ENCODE measurements at places on chromosomes 5 and 9.
A peak's percentile ranks its signal among the peaks of the same experiment; 100 is the strongest.

DNA sequence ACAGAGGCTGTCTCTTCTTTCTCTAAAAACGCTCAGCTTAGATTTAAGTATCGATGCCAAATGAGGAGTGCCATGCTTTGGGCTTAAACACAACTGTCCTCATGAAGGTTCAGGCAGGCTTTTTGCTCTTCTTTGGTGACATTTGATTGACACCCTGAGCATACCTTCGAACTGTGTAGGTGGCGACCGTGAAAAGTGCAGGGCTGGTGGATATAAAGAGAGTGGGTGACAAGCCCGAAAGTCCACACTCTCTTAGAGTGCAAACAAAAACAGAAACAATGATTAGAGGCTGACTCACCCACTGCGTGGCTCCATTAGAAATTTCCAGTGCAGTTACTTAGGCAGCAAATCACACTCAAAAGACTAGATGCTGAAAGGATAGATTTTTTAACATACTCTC is 141.7 kb downstream of the SYK start:
- ATAC-seq, result peak; percentile 28

GRCh38 chr5:108989761-108990392 is 242.2 kb downstream of the FER start:
- ATAC-seq, result no peak

DNA sequence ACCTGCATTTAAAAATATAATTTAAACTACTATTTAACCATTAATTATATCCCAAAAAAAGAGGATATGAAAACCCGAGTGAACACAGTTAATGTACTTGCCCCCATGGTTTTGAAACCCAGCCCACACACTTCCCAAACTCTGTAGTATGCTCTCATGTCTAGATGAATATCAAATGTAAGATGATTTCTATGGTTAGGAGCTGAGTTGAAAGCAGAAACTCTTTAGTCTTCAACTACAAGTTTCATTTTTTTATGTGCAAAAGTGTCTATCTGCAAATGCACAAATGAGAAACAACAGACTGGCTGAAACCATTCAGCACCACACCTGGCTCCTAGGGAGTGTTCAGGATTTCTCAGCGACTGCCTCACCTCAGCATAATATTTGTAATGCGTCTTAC is 183.3 kb downstream of the SEMA5A start:
- ATAC-seq, result no peak

- no peak for ATAC-seq
Measured at GRCh38 chr5:169354921-169355320, 54.0 kb upstream of the SLIT3 start.

DNA sequence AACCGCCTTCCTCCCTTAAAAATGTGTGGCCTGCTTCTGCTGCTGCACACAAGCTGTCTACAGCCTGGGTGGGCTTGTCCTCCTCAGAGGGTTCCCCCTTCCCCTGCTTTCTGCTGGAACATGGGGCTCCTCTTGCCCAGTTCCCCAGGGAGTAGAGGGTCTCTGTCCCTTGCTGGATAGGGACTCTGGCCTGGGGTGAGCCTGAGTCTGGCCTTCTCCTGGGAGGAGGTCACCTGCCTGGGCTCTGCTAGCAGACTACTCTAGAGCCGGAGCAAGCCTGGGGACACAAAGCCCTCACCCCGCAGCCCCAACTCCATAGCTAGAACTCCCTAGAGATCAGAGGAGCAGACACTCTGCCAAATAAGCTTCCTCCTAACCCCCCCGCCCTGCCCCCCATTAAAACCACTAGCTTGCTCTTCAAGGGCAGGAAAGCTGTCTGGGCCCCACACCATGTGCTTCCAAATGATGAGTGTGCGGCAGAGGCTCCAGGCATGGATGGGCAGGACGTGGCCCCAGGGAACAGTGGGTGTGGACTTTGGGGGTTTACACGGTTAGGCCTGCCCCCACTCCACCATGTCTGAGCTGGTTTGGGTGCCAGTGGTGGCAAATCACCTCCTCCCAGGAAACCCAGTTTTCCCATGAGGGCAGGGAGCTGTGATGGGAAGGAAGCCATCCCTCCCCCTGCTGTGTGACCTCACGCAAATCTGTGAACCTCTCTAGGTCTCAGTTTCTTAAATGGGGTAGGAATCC is 10.0 kb downstream of the TCF7 start:
- peak; percentile 42 for ATAC-seq

DNA sequence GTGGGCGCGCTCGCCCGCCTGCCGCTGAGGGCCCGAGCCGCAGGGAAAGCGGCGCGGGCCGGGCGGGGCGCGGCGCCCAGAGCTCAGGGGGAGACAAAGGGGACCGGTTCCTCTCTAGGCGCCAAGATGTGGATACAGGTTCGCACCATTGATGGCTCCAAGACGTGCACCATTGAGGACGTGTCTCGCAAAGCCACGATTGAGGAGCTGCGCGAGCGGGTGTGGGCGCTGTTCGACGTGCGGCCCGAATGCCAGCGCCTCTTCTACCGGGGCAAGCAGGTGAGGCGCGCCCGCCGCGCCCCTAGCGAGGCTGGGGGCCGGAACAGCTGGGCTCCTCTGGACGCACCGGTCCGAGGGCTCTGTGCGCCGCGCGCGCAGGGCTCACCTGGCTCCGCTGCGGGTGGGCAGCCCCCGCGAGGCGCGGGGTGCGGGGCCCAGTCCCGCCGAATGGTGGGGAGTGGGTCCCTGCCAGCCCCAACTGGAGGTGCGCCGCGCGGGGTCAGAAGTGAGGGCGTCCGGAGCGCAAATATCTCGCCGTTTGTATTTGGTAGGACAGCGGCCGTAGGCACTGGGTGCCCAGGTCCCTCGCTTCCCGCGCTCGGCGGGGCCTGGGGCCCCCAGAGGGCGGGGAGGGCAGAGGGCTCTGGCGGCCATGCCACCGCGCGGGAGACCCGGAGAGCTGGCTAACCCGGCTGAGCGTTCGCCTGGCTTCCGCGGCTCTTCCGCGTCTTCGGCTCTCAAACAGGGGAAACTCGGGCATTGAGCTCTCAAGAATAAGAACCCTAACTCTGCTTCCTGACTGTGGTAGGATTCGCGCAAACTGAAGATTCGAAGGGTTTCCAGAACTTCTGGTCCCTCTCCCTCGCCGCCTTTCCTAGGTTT is 607 bp downstream of the UHRF2 start:
- peak; percentile 26 for ATAC-seq

GRCh38 chr9:111937301-111937700 is 40.7 kb downstream of the UGCG start:
- no peak for ATAC-seq

DNA sequence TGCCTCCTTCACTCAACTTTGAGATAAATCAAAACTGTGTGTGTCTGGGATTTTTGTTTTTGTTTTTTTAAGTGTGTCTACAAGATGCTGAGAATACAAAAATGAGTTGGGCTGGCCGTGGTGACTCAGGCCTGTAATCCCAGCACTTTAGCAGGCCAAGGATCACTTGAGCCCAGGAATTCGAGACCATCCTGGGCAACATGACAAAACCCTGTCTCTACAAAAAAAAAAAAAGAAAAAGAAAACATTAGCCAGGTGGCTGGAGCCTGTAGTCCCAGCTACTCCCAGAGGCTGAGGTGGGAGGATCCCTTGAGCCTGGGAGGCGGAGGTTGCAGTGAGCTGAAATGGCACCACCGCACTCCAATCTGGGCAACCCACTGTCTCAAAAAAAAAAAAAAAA is 21.0 kb downstream of the HNRNPK start:
- ATAC-seq, result no peak

DNA sequence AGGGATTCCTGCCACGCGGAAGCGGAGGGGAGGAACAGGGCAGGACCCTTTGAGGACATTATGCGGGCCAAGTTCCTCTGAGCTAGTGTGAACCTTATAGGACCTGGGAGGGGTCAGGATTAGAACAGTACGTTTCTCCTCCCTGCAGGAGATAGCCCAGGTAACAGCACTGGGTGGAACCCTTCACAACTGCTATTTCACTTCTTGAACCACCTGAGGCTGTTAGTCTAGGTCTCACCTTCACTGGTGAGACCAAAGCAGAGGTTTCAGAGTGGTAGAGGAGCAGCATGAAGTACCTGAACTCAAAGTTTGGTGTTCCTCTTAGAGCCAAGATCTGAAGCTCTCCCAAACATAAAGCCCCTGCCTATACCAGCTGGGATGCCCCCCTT is 832 bp downstream of the EIF4EBP3 start:
- no peak for ATAC-seq

DNA sequence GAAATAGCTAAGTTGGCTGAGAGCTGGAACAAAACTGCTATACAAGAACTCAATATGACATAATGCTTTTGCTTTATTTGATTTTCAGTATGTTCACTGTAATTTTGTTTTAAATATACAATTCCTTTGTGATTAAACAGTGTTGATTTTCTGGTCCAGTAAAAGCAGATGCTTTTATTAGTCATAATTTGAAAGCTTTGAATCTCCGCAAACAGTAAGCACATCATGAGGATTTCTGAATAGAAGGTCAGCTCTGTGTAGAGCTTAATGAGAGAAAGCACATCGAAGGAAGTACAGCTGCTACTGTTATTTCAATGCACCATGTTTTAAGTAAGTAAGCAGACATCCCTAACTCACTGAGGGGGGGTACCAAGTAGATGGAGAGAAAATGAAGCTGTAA is 701.3 kb upstream of the ACO1 start:
- ATAC-seq, result no peak

DNA sequence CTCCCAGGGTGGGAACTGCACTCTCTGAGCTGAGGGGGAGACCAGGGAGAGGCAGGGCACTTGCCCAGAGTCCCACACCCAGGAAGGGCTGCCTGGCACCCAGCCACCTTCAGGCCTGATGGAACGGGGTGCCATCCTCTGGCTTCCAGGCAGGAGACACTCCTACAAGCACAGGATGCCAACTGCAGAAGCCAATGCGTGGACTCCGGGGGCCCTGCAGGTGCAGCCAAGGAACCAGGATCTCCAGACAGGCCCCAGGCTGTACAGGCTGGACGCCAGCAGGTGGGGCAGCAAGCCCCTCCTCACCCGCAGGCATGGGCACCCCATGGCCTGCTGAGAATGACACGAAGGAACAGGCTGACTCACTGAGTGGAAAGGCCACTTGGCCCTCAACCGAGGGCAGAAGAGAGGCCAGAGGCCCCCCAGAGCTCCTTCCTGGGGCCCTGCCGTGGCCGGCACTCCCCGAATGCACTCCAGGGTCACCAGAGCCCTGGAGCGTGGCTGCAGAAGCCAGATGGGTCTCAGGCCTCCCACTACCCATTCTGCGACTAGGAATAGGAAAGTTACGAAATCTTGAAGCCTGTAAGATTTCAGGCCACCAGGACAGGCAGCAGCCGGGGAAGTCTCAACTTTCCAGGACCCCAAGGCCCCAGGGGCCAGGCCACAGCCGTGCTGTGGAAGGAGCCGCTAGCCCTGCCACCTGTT is 15.7 kb downstream of the NACC2 start:
- ATAC-seq, result no peak

DNA sequence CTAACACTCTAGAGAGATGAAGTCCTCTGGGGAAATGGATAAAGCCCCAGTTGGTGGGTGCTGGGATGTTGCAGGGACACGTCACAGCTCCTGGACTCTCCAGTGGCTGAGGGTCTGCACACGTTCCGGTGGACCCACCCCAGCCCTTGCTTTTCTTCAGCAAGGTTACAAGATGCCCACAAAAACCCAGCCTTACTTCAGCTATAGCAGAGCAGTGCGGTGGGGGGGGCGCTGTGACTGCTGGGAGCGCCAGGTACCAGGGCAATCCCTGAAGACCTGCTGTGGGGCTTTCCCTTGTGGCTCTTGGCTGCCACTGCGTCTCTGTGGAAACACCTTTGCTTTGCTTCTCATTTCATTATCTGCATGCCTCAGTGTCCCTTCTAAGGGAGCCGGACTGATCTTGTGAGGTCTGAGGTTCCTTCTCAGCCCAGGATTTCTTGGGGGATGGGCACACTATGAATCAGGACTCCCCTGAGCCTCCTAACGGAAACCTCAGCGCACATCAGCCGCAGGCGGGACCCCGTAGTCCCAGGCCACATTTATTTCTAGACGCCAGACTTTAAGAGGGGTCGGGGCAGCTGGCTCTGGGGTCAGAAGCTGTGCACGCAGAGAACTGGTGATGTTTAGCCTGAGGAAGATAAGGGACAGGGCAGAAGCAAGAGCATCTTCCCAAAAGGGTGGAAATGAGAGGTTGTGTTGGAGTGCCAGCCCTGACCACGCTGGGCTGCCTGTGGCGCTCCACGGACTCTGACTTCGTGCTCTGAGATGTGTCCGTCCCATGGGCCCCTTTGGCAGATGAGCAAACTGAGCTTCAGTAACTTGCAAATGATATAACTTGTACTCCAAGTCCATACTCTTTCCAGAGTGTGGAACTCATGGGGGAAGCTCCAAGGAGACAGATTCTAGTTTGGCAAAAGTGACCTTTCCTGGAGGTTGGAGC is 106.8 kb downstream of the WNK2 start:
- peak; percentile 58 for ATAC-seq

- no peak for ATAC-seq
Measured at GRCh38 chr9:79049371-79049770, 522.4 kb upstream of the TLE4 start.

DNA sequence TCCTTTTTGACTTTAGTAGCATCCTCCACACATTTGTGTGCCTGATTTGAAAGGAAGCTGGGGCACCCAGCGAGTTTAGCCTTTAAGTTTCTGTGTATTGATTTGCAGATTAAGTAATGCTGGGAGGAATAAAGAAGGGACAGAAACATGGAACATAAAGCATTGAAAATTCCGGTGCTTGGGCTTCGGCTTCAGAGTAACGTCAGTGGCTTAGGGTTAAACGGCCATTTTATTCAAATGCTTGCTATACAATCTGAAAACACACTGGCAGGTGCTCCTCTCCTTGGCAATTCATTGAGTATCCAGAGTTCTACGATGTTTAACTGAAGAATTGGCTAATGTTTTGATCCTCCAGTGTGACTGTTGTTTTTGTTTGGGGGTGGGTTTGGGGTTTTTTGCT is 58.0 kb upstream of the FSD1L start:
- no peak for ATAC-seq

- peak; percentile 16 for ATAC-seq
Measured at GRCh38 chr5:31987985-31988710, 186.0 kb downstream of the GOLPH3 start.

GRCh38 chr9:81250041-81250440 is 439.3 kb downstream of the TLE1 start:
- no peak for ATAC-seq

- ATAC-seq, result no peak
Measured at GRCh38 chr9:16310278-16311110, 560.0 kb downstream of the BNC2 start.

GRCh38 chr9:136250676-136251075 is 5.1 kb upstream of the QSOX2 start:
- no peak for ATAC-seq

DNA sequence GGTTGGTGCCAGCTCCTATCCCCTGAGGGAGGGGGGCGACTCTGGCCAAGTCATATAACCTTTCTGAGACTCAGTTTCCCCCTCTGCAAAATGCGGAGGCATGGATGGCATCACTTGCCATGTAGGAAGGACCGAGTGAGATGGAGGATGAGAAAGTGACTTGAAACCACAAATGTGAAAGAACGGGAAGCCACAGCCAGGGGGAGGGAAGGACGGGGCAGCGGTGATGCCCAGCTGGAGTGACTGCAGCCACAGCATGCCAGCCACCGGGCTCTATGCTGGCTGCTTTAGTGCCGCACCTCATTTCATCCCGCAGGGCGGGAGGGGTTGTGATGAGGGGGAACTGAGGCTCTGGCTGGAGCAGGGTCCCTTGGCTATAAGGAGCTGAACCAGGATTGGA is 74.5 kb downstream of the HMCN2 start:
- no peak for ATAC-seq

- ATAC-seq, result peak; percentile 82
Measured at GRCh38 chr5:78905084-78905938, 79.8 kb downstream of the ARSB start.

- no peak for ATAC-seq
Measured at GRCh38 chr9:17669206-17669605, 90.3 kb downstream of the SH3GL2 start.

- no peak for ATAC-seq
Measured at GRCh38 chr9:133918111-133918813, 73.9 kb downstream of the VAV2 start.

GRCh38 chr9:17045381-17045940 is 89.4 kb upstream of the CNTLN start:
- no peak for ATAC-seq

Data from stimulated activated memory B cell treated with anti-CD40 and anti-IgM and Interleukin-4, amounts not matched to agents 10 μg/mL and 1 μg/mL and 100 μg/mL, for 72 hours (primary cell).